ENCODE measurements at places on chromosomes 3 and 15.
A peak's percentile ranks its signal among the peaks of the same experiment; 100 is the strongest.

GRCh38 chr15:69138963-69139362, 21.5 kb upstream of the GLCE start:
- DNase-seq, result no peak

DNA sequence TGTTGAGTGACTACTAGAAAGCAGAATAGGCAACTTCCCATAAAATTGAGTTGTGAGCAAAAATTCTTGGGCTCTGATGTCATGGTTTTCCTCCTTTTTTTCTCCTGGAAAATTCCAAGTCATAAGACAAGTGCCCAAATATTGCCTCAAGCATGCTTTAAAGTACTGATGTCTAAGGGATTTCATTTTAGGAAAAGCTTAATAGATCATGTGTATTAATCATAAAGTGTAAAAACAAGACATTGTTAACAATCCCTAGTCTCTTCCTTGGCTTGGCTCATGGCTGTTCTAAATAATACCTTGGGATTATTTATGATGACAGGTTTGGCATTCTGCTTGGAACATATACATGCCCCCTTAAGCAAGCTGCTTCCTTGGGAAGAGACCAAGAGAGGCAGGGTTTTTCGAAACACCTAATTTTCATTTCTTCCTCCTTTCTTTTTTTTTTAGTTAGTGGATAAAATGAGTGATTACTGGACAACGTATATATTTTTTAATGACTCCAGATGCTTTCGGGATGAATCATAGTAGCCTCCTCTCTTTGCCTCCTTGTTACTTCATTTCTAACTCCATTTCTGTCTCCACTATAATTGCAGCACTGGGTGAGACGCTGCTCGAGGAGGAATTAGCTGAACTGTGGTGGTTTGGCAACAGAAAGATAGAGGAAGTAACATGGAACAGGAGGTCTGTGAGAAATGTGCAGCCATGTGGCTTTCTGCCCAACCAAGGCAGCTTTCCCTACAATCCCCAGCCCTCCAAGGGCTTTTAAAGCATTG, 104.9 kb downstream of the TPRG1 start:
- DNase-seq, result no peak

GRCh38 chr15:84035399-84035766, 200.2 kb upstream of the GOLGA6L4 start:
- peak; percentile 4 for DNase-seq

- no peak for DNase-seq
Observed at GRCh38 chr3:184968115-184968514, 156.1 kb downstream of the VPS8 start.

GRCh38 chr15:50968353-50968752, 59.9 kb downstream of the AP4E1 start:
- no peak for DNase-seq

DNA sequence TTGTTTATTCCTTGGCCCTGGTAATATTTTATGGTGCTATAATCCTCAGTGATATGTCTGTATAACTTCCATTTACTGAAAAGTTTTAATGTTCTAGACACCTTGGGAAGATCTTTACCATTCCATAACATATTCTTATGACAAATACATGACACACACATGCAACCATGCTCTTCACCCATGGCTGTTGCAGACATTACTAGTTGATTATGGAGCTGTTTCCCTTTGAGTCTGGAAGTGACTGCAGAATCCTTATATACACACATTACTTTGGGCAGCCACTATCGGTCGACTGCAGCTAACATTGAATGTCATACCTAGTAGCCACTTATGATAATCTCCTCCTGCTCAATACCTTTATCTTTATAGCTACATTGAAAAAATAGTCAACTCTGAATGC, 243.1 kb upstream of the ADAMTS9 start:
- no peak for DNase-seq

DNA sequence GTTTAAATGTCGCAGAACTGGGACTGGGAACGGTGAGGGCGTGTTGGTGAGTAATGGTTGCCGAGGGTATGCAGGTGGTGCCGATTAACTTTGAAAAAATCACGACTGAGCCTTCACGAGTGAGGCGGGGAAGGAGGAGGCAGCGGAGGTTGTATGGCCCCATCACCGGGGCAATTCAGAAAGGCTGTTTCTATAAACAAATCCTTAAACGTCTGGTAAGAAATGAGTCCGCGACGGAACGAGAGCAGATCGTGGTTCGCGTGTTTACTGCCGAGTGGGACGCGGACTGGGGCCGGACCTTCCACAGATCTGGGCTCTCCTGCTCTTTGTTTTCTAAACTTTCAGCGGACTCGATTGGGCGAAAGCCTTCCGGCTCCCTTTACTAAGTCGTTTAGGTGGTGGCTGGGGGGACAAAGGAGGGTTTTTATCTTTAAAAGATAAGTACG, 2.7 kb downstream of the IGF1R start:
- peak; percentile 40 for DNase-seq

DNA sequence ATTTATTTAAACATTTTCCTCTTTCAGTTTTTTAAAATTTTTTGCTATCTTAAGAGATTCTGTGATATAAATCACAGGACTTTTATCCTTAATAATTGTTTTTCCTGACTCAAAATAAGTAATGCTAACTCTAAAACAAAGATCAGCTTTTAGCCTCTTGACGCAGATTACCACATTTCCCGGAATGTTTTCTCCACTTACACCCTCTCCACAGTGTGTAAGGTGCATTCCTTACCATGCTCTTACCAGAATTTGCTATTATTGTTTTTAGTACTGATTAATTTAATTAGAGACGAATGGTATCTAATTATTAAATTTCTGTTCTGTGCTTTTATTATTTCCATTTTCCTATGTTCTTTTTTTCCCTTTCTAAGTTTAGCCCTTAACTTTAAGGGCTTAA, 34.8 kb downstream of the GUCA1C start:
- DNase-seq, result no peak

DNA sequence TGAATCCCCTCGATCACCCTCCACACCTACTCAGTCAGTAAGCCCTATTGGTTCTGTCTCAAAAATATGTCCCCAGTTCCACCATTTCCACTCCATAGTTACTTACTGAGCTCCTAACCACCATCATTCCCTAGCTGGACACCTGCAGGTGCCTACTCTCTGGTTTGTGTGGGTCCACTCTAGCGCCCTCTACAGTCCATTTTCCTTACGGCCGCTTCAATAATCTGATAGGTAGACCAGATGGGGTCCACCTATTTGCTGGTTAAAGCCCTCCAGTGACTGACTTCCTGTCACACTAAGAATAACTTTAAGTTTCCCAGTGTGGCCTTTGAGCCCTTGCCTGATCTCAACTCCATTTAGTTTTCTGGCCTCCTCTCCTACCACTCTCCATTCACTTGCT, 5.0 kb downstream of the GXYLT2 start:
- DNase-seq, result peak; percentile 37

GRCh38 chr15:68991723-68992122, 22.8 kb upstream of the NOX5 start:
- DNase-seq, result peak; percentile 95

DNA sequence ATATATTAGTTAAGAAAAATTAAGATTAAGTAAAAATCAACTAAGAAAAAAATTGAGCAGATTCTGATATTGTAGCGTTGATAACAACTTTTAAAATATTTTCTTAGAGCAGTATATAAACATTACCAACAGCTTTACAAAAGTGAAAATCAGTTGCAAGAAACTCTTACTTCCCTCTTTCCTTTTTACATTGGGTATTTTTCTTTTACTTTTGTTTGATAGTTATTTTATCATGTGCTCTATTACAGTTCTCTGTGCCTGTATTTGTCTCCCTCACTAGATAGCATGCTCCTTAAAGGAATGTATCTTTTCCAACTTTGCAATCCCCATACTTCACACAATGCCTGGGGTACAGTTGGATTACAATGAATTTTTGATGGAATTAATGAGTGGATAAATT, 87.5 kb upstream of the P3H2 start:
- DNase-seq, result no peak

DNA sequence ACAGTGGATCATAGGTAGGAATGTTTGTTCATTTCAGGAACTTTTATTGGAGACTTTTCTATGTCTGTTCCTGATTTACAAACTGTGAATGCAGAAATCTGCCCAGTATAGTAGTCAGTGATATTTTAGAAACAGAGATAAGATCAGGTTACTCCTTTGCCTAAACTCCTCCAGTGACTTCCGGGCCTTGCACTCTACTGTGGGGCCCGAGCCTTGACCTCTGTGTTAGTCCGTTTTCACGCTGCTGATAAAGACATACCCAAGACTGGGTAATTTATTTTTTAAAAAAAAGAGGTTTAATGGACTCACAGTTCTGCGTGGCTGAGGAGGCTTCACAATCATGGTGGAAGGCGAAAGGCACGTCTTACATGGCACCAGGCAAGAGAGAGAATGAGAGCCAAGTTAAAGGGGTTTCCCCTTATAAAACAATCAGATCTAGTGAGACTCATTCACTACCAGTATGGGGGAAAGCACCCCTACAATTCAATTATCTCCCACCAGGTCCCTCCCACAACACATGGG, 127.1 kb downstream of the DNAJB8 start:
- DNase-seq, result no peak

DNA sequence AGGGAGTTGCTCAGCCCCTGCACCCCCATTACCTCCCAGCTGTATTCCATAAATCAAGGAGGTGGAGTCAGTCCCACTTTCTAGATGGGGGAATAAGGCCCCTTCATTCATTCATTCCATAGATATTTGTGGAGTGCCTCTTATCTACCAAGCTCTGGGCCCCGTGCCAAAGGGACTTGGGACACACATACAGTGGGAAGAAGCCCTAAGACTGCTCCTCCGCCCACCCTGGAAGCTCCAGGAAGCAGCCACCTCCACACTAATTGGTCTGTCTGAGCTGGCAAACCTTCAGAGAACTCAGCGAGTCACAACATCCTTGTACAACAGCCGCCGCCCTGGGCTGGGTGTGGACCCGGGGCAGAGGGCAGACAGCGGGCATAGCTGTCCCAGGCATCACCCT, 6.4 kb downstream of the STRA6 start:
- no peak for DNase-seq

- DNase-seq, result no peak
Observed at GRCh38 chr3:188468662-188469061, 314.7 kb downstream of the LPP start.

GRCh38 chr3:55902221-55902900, 415.3 kb upstream of the WNT5A start:
- DNase-seq, result no peak

DNA sequence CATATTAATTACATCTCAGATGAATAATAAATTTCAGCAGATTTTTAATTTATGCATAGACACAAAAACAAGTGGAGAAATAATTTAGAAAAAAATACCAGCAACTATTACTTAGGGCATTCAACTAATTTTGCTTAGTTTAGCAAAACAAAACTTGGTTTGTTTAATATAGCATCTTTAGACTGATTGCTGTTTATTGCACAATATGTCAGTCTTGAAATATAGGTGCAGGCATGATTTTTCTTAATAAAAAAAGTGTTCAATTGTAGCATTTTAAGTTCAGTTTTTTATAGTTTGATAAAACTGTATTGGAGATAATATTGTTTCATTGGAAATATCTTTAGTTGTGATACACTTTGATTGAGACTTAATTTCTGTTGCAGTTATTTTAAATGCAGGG, 161.2 kb upstream of the KCNH8 start:
- no peak for DNase-seq

GRCh38 chr15:96343113-96344059, 12.9 kb downstream of the NR2F2 start:
- no peak for DNase-seq

GRCh38 chr3:110743202-110743601, 328.4 kb upstream of the NECTIN3 start:
- DNase-seq, result no peak

GRCh38 chr3:119015942-119016341, 18.7 kb downstream of the IGSF11 start:
- DNase-seq, result no peak

GRCh38 chr3:40170395-40170794, 139.1 kb upstream of the EIF1B start:
- DNase-seq, result no peak

DNA sequence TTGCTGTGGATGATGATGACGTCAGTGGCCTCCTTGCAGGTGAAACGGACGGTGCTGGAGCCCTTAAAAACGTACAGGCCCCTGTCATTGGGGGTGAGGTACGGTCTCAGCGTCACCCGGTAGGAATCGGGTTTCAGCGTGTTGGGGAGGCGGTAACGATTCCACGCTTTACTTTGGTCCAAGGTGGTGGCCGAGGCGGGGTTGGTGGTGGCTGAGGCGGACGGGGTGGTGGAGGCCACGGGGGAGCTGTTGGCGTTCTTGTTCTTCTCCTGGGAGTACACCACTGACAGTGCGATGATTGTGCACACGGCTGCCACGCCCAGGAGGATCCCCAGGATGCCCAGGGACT, 8.5 kb downstream of the ANPEP start:
- DNase-seq, result no peak

DNA sequence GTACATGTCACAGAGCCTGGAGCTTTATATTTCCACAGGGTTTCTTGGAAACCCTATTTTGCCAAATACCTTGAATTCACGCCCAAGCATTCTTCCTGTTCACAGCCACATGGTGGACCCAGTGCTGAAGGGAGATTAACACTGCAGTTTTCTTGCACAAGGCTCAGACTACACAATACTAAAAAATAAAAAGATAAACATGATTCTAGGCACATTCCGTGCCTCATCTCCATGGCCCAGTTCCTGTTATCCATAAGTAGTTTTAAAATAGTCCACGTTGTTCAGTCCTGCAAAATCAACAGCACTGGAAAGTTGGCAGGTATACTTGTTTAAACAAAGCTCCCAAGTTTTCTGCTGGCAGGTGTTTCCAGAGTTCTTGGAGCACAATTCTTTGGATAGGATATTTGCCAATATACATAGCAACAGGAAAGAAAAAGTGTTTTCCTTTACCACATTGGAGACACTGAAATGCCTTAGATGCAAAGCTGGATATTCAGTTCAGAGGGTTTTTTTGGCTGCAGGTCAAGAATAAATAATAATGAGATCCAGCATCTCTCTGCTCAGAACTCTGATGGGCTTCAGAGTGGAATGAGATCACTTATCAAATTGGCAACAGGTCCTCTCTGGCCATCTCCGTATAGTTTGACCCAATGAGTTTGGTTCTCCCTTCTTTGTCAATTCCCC, 88.1 kb upstream of the TGFBR2 start:
- no peak for DNase-seq

DNA sequence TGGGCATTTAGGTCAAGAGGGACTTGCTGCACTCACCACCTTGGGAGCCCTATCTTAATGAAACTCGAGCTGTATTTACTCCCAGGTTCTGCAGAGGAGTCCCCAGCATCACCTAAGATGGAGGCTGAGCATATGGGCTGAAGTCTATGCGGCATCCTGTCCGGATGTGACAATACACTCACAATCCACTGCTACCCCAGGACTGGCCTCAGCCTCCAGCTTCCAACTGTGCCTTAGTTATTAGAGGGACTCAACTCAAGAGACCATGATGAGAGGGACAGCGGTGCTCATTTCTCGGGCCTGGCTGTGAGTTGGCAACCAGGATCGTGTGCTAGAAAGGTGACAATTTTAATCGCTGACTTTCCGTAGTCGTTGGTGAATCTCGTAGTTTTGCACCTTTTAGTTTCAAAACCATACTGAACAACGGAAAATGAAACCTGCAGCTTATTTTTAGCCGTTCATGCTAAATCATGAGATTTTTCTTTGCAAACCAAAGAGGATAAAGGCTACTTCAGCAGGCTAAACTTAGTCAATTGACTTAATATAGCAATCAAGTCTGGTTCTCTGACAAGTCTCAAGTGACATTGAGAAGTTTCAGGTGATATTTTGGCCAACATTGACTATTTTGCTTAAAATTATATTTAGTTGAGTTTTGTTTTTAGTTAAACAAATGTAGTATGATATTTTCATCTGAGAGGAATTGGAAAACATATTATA, 11.1 kb downstream of the ZBTB38 start:
- DNase-seq, result no peak
